ENCODE measurements at places on chromosomes 7 and 10.

- no peak for DNase-seq
Measured at GRCh38 chr7:156603629-156604028, 36.9 kb upstream of the RNF32 start.

- no peak for DNase-seq
Measured at GRCh38 chr7:77320714-77321113, 95.4 kb downstream of the GSAP start.

GRCh38 chr10:5779730-5780129, 33.5 kb downstream of the GDI2 start:
- DNase-seq, result no peak

GRCh38 chr10:68110027-68110426, 739 bp downstream of the MYPN start:
- no peak for DNase-seq

- DNase-seq, result no peak
Measured at GRCh38 chr7:158725506-158725800, 20.8 kb upstream of the NCAPG2 start.

DNA sequence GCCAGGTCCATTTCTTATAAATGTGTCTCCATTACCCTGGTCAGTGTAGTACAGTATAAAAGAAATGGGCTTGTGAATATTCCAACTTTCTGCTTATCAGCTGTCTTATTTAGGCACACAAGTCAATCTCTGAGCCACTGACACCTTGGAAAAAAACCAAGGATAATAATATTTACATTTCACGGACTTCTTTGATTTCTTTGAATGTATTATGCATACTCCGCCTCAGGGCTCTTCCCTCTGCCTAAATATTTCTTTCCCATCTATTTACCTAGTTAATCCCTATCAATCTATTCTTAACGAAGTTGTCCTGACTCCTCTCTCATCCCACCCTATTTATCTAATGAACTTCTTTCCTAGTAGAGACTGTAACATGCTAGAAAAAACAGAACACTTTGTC, 253.8 kb downstream of the CRPPA start:
- DNase-seq, result no peak

GRCh38 chr10:119737823-119738222, 12.0 kb downstream of the INPP5F start:
- no peak for DNase-seq

DNA sequence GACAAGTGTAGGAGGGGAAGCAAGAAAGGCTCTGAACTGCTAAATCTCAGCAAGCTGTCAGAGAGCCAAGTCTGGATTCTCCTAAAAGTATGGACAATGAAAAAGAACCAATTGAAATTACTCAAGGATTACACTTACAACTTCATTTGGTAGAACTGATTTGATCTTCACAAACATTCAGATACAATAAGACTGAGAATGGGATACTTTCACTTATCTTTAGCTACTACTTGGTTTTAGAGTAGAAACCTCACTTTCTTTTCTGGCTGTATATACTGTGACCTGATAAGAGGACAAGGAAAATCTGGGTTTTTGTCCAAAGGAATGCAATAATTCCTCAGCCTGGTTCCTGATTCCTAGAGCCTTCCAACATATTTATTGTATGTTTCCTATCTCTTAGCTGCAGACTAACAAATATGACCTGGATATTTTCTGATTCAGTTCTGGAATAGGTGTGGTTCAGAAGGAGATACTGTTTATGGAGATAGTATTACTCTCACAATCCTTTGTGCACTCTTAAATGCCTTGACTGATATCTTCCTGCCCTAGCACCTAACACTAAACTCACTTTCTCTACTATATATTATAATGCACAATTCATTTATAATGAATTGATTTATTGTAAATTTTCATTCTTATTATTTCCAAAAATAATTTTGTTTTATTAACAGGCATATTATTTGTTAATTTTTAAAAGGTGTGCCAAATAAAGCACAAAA, 7.3 kb downstream of the SEMA3A start:
- DNase-seq, result no peak

DNA sequence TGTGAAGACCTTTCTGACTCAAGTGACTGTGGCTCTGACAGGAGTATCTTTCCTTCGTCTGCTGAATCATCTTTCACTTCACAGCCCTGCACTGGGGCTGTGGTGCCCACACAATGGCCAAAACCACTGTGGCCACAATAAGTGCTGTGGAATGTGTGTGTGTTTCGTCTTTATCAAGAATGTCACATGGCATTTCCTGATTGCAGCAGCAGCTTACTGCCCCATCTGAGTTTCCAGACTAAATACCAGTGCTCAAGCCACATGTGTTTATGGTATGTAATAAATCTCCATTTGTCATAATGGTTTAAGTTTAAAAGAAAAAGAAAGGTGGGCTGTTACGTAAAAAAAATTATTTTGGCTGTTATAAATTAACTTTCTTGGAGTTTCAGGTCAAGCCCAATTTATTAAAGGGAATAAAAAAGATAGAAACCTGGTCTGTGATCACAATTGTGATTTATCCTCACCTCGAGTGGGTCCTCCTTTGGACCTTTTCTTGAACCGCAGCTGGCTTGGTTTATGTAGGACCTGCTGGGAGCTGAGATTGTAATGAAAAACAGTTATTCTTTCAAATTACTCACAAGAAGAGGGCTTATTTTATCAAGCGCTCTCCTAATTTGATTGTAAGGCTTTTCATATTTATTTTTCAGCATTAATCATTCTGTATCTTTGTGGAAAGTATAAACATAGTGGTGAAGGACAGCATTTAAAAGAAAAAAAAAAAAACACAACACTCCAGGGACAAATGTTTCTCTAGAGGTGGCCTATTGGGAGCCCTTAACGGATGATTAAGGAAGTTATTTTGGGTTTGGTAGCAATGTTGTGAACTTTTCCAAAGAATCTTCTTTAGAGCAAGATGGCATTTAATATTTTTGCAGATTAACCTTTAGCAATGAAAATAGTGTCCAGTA, 116.2 kb downstream of the LRMDA start:
- no peak for DNase-seq

DNA sequence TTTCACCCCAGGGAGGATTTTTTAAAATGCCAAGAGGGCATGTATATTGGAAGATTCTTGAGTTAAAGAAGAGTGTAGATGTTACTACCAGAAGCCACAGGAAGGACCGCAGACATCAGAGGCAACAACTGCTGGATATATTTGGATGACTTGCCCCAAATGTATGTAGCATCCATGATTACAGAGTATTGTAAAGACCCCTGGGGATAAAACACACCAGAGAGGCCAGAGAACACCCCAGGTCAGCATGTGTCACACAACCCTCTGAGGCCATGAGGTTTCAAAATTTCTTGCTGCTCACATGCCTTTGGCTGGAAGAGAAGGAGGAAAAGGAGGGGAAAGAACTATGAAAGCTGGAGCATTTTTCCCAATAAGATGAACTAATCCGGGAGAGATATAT, 108.0 kb upstream of the LSM8 start:
- DNase-seq, result no peak

DNA sequence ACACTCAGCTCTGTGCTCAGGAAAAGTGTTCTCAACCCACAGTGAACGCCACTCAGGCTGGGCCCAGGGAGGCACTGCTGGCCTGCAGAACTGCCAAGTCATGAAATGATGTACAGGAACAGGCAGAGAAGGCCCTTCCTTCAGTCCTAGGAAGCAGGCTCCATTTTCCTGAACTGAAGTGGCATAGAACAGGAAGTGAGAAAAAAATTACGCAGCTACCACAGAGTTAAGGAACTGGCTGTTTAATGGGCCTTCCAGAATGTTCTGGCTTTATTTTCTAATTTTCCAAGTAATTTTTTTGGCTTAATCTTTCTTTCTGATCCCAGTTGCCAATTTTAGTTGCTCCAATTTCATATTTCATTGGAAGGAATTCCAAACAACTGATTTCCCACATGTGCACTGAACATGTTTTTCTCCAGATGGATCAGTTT, 39.3 kb downstream of the LRRC18 start:
- DNase-seq, result no peak

- peak; percentile 73 for DNase-seq
Measured at GRCh38 chr10:124092250-124092859, 1.0 kb downstream of the CHST15 start.

DNA sequence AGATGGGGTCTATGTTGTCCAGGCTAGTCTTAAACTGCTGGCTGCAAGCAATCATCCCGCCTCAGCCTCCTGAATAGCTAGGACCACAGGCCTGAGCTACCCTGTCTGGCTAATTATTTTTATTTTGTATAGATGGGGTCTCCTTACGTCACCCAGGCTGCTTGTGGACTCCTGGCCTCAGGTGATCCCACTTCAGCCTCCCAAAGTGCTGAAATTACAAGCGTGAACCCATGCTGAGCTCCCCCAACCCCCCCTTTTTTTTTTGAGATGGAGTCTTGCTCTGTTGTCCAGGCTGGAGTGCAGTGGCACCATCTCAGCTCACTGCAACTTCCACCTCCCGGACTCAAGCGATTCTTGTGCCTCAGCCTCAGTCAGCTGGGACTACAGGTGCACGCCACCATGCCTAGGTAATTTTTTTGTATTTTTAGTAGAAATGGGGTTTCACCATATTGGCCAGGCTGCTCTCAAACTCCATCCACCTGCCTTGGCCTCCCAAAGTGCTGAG, 25.4 kb downstream of the FAM25A start:
- DNase-seq, result no peak

GRCh38 chr10:97584060-97584797, at the start of gene HOGA1:
HOGA1 (plus strand) TSS chr10:97584389; CDS start chr10:97584704, 315 bp downstream.
- DNase-seq, result peak; percentile 75

GRCh38 chr10:91185239-91185875, 35.1 kb upstream of the PCGF5 start:
- no peak for DNase-seq

DNA sequence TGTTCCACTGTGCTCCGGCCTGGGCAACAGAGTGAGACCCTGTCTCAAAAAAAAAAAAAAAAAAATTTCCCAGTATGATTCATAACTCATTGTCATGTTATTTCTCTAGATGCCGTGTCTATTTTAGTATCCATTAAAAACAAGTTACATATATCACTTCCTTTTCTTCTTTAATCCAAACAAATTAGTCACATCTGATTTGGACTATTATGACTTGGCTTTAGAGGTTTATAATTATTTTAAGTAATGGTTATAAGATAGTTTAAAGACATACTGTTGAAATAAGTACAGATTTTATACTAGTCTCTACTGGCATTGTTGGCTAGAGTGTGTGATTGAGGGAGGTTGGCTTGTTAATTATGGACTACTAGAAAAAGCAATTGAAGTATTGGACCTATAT, 53.3 kb downstream of the ZMYND11 start:
- no peak for DNase-seq

GRCh38 chr10:36266923-36267322, 624.8 kb upstream of the FZD8 start:
- no peak for DNase-seq

DNA sequence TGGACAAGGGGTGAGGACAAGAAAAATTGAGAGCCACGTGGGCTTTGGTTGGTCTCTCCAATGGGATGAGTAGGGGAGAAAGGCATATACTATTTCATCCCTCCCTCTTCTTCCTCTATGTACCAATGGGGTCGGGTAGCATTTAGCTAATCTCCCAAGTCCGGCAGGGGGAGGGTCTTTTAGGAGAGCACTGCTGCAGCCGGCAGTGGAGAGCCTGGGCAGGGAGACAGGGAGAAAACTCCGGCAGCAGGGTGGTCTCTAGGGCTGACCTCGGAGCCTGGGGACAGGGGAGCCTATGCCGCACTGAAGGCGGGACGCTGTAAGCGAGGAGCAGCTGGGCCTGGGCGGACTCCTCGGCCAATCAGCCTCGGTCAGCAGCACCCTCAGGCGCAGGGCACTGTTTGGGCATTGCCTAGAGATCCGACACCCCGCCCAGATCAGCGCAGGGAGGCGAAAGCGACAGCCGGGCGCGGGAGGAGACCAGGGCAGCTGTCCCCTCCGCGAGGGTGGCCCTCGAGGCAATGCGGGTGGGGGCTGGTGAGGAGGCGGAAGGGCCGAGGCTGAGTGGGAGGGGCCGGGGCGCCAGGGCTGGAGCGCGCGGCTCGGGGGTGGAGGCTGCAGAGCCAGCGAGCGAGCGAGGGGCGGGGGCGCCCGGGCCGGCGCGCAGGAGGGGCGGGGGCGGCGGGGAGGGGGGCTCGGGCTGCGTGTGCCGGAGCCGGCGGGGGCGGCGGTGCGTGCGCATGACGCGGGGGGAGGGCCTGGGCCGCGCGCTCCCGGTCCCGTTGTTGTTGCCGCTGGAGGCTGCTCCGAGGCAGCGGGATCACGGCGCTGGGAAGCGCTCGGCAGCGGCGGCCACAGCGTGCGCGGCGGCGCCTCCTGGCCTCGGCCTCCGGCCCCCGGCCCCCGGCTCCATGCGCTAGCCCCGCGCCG, at the start of gene AGAP3:
TSS of gene AGAP3 (plus strand) at position 785 of the 930 bp plus-strand sequence. CDS start 267 bp downstream, outside the sequence.
- DNase-seq, result peak; percentile 93

Measured in ecto neural progenitor cell (in vitro differentiated cells).